Suprapubic skin (tissue), 4 donors: ENCODE measurements at places on chromosomes 6 and 20. TPM values are rescaled to one million over a fixed set of nuclear protein-coding genes. Genes with fewer than 3 reads are reported as not detected.

The BHLHE23 gene
- not detected for total RNA-seq

The PNISR gene
- 83.8 TPM for total RNA-seq

The NINL gene
- 2.8 TPM for total RNA-seq

The TUBB2B gene
- total RNA-seq, result 9.2 TPM

The SRMS gene
- not detected for total RNA-seq

The SULF2 gene
- 95.4 TPM for total RNA-seq

The TNFAIP3 gene
- 146 TPM for total RNA-seq

The TRIM10 gene
- 0.76 TPM for total RNA-seq

The ELOVL2 gene
- 0.17 TPM for total RNA-seq

The IL17A gene
- total RNA-seq, result not detected

DNA sequence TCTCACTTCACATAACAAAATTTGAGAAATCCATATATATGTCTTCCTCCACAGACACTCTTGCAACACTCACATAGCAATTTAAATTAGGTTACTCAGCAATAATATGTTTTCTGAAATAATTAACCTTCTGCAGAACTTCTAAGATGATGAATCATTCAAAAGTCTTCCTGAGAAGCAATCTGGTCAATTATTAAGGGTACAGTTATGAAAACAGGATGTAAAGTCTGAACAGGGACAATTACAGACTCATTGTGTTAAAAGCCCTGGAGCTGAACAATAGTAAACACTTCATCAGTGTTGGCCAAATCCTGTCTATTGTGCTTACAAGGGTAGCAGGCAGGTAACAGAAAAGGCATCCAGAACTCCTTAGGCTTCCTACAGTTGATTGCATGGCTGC, 75.4 kb downstream of the FILIP1 start:
- DNase-seq, result no peak

- no peak for DNase-seq
Measured at GRCh38 chr20:10240655-10241054, 22.0 kb downstream of the SNAP25 start.

GRCh38 chr6:69985180-69985579, 118.8 kb downstream of the COL19A1 start:
- DNase-seq, result no peak

- no peak for DNase-seq
Measured at GRCh38 chr6:79635232-79635543, 4.1 kb downstream of the SH3BGRL2 start.

- DNase-seq, result no peak
Measured at GRCh38 chr20:60048634-60049521, 90.7 kb downstream of the CDH26 start.

DNA sequence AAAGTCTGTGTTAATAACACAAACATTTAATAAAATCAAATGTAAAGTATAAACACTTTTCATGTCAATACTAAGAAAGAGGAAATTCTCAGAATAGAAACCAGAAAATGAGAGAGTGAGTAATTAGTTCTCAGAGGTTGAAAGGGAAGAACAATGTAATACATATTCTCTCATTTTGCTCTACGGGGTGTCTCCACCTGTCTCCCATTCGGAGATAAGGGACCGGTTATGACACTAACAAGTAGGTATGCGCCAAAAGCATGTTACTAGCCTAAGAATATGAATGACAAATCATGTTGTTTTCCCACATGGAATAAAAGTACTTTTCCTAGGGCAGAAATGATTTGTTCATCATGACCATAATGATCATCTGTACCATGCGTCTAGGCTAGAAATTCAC, 35.6 kb upstream of the PRELID3B start:
- DNase-seq, result no peak

DNA sequence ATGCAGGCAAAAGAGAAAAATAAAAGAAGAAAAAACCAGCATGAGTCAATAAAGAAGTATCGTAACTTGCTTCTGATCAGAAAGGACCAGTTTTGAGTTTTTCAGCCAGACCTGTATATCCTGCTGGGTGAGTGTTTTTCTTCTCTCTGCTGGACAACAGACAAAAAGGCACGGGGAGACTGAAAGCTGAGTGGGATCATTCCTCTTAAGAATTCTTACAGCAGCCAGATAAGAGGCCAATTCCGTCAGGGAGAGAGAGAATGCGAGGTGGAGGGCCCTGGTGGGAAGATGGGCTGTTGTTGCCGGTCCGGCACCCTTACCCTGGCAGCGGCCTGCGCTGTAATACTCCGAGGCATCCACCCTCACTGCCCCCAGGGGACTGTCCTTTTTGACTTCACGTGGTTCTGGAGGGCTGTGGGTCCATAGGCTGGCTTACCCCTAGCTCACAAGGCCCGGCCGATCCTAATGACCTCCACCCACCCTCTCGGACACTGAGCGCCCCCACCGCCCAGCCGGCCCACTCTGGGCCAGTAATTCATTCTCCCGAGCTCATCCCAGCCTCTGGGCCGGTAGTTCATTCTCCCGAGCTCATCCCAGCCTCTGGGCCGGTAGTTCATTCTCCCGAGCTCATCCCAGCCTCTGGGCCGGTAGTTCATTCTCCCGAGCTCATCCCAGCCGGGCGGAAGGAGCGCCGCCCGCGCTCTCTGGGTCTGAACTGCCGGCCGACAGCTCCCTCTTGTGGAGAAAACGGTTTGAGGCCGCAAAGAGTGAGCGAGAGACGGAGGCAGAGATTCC, 118.3 kb upstream of the SIRPA start:
- no peak for DNase-seq

- DNase-seq, result no peak
Measured at GRCh38 chr6:1461207-1461606, 71.8 kb downstream of the FOXF2 start.

DNA sequence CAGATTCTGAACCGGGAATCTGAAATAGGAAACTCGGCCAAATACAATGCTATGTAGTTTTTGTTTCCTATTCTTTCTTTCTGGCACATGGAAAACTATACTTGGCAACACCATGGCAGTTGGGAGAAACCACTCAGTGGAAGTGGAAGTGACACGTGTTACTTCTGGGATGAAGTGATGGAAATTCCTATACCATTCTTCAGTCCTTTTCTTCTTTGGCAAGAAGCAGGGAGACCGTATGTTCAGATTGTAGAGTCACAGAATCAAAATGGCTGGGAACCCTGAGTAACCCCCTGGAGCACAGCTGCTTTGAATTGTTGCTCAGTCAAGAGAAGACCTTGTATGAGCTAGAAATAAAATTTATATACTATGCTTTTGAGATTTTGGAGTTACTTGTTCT, 18.8 kb upstream of the TINAG start:
- no peak for DNase-seq

DNA sequence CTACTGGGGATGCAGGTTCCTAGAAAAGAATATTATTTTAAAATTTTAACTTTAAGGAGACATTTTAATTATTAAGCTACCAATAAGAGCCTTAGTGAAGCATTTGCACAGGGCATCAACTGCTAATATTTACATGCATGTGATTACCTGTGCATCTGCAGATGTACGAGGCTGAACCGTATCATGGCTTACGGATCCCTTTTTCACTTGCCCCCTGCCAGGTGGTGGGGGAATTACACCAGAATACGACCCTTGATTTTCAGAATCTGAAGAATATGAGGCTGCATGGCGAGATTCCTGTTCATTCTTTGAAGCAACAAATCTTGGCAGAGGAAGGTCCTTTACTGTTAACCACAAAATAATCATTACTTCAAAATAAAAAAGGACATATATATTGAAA, 42.7 kb downstream of the REPS1 start:
- DNase-seq, result no peak

GRCh38 chr6:112184951-112185350, 69.4 kb downstream of the LAMA4 start:
- DNase-seq, result no peak

- no peak for DNase-seq
Measured at GRCh38 chr6:154039231-154039842, at the start of gene OPRM1. OPRM1 (plus strand) TSS chr6:154039240; CDS start chr6:154039545, 305 bp downstream.

DNA sequence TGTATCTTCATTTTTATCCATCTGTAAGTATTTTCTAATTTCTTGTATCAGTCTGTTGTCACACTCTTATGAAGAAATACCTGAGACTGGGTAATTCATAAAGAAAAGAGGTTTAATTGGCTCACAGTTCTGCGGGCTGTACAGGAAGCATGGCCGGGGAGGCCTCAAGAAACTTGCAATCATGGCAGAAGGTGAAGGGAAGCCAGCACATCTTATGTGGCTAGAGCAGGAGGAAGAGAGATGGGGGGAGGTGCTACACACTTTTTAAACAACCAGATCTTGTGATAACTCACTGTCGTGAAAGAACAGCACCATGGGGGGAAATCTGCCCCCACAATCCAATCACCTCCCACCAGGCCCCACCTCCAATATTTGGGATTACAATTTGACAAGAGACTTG, 10.9 kb upstream of the BCKDHB start:
- no peak for DNase-seq

GRCh38 chr6:53495506-53496499, 49.1 kb downstream of the GCLC start:
- DNase-seq, result no peak

- no peak for DNase-seq
Measured at GRCh38 chr6:117890172-117890571, 16.9 kb upstream of the SLC35F1 start.

DNA sequence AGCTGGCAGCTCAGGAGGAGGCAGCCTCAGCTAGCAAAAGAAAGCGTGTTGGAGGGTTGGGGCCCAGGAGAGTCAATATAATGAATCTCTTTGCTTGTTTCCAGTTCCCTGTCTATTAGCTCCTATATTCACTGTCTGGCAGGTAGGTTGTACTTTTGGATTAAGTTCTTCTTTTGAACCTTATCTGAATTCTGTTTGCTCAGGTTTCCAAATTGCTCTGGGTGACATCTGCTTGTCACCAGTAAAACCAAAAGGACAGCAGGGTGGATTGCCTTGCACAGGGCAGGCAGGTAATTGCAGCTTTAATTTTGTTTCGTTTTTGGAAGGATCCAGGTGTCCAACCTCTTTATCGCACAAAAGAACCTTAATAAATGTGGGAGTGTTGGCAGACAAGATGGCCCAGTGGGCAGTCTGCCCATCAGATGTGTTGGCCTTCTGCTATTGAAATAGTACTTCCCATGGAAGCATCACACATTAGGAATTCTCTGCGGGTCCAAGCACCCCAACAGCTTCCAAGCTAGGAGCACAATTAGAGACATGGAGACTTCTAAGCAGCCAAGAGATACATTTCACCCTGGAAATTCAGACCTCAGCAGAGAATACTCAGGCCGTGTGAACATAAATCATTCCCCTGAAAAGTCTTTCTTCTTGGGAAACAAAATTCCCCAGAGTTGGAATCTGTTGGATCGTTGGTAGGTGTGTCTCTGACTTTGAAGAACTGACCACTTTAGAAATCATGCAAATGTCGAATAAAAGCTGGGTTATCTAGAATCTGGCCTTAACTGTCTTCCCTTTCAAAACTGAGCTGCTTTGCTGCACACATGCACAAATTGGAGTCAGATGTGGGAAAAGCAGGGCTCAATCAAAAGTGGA, 286.9 kb upstream of the BMP2 start:
- no peak for DNase-seq

GRCh38 chr6:74705451-74705850, 500.4 kb downstream of the COL12A1 start:
- DNase-seq, result no peak

DNA sequence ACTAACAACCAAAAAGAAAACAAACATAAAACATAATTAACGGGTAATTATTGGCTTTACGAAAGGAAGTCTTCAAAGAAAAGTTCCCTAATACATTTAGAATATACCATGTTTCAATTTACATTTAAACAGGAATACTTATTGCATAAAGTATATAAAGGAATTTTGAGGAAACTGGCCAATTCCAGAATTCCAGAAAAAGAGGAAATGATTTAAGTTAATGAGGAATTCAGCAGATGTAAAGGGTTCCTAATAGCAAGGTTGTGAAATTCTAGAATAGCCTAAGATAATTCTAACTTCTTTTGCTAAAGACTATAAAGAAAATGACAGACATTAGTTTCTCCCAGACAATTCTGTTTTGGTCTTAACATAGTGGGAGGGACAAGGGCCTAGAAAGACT, 35.0 kb downstream of the DTNBP1 start:
- no peak for DNase-seq

GRCh38 chr20:37226889-37227288, 34.7 kb downstream of the GHRH start:
- peak; percentile 57 for DNase-seq

DNA sequence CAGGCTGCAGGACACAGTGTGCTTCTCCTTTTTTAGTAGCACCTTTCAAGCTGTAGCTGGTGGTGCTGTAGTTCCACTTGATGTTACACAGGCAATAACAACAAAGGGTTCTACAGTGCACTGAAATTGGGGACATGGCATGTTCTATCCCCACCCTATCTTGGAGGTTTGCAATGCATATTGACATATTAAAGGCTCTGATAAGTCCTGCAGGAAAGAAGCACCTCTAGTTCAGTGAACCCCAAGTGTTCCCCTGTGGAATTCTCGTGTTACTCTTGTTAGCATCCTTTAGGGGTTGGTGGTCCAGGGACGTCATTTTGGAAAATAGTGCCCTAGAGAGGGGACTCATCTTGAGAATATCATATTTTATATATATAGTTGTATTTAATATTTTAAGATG, 337.6 kb downstream of the DHX35 start:
- no peak for DNase-seq

DNA sequence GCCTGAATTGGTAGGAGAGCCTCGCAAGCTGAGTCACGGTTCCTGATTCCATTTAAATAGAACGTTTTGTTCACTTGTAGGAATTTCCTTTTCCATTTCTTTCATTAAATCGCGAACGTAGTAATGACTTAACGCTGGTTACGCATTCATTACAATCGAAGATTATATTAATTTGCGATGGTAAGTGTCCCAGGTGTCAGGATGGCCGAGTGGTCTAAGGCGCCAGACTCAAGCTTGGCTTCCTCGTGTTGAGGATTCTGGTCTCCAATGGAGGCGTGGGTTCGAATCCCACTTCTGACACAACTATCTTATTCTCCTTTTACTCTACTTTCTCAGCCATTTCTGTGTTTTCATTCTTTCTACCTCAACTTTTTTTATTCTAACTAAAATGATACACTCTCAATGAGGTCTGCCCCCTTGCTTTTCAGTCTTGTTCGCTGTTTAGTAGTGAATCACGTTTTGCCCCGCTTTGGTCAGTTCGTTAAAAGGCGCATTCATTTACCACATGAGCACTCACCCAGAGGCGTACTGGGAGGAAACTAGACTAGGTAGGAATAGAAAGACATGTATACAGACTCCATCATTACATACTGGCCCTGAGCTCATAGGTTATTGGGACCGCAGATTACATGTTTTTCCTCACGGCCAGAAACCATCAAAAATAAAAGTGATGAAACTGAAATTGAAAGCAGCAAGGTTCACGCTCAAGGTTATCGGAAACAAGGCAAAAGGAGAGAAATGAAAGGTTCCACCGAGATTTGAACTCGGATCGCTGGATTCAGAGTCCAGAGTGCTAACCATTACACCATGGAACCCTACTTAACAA, 17.3 kb upstream of the TRIM27 start:
- DNase-seq, result peak; percentile 79
